GM18507 (cell line): ENCODE measurements at places on chromosomes 13 and 19.

DNA sequence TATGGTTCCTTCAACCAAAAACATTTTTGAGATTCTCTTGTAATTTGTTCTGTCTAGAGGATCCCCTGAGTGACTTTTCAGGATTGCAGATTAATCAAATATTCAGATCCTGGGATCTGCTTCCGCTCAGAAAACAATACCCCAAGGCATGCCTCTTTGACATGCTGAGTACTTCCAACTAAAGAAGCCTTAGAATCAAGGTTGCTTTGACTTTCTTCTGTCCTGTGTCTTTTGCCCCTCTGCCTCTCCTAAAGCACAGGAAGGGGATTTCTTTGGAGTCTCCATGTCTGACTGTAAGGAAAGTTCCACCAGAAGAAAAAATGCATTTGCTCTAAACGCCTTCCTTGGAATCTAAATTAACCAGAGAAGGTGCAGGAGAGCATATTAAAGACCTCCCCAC lies 431.5 kb downstream of the FGF14 start:
- no peak for DNase-seq

DNA sequence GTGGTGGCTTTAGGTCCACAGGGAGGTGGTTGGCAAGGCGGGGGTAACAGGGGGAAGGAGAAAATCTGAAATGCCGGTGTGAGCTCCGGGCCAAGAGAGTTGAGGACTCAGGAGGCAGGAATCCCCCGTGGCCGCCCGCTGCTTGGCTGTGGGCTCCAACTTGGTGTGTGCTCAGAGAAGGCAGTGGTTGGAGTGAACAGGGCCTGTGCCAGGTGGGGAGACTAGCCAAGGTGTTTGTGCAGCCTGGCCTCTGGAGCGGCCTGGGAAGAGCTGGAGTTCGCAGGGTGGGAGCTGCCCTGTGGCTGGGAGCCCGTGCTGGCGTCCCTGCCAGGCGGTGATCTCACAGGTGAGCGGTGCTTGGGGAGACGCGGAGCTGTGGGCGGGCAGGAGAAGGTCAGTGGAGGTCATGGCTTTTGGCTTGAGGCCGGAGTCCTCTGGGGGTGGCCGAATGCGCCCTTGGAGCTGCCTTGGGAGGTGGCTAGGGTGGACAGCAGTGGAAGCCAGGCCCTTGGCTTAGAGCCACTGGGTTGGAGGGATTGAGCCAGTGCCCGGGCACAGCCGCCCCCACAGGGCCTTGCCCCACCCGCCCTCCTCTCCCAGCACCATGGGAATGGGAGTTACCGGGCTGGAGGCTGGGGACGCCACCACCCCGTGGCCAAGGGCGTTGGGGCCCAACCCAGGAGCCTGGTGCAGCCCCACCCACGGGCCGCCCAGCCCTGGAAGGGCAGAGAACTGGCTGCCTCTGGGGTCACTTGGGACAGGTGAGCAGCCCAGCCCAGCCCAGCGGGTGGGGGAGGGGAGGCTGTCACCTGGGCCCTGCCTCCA lies 7.1 kb upstream of the CIRBP start:
- DNase-seq, result no peak

- DNase-seq, result no peak
Measured at GRCh38 chr19:30391554-30392551, 19.7 kb downstream of the ZNF536 start.

- no peak for DNase-seq
Measured at GRCh38 chr19:46198756-46199155, 30.8 kb upstream of the IGFL1 start.

GRCh38 chr19:16076958-16077611 lies 790 bp downstream of the TPM4 start:
- DNase-seq, result no peak
